ENCODE measurements at places on chromosomes 2 and 18. TPM values are rescaled to one million over a fixed set of nuclear protein-coding genes. Genes with fewer than 3 reads are reported as not detected.

- H3K4me3 ChIP-seq: no peak overlapping the region
- no peak for DNase-seq
- H3K27me3 ChIP-seq: no peaks in the 10 kb centered on the region
- H3K36me3 ChIP-seq: no peaks in the 10 kb centered on the region
- peaks cover 4% of the 10 kb centered on the region for H3K4me1 ChIP-seq
Observed at GRCh38 chr2:48132271-48132625, 225.9 kb upstream of the FBXO11 start.

DNA sequence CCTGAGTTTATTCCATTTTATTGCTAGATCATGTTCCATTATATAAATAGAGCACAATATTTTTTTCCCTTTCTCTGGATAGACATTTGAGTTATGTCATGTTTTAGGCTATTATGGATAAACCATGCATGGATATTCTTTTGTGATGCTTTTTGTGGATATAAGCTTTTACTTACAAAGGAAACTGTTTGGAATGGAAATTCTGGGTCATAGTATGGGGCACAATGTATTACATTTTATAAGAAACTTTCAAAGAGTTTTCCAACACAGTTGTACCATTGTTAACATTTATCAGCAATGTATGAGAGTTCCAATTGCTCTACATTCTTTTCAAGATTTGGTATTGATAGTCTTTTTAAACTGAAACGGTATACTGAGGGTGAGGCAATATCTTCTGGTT, 749.4 kb downstream of the SOCS6 start:
- H3K27ac ChIP-seq: no peak overlapping the region
- no peaks in the 10 kb centered on the region for H3K27me3 ChIP-seq
- DNase-seq: no peak
- H3K36me3 ChIP-seq: no peaks in the 10 kb centered on the region
- H3K4me3 ChIP-seq: no peak overlapping the region
- H3K4me1 ChIP-seq: no peaks in the 10 kb centered on the region

- no peaks in the 10 kb centered on the region for H3K27me3 ChIP-seq
- H3K4me1 ChIP-seq: no peaks in the 10 kb centered on the region
- H3K27ac ChIP-seq: no peak overlapping the region
- H3K36me3 ChIP-seq: no peaks in the 10 kb centered on the region
Observed at GRCh38 chr2:71891155-71891554, 256.5 kb downstream of the CYP26B1 start.

- no peak overlapping the region for H3K27ac ChIP-seq
- H3K36me3 ChIP-seq: no peaks in the 10 kb centered on the region
- no peak for DNase-seq
- no peak overlapping the region for H3K4me3 ChIP-seq
- H3K4me1 ChIP-seq: no peaks in the 10 kb centered on the region
Observed at GRCh38 chr2:29253-29652, 17.1 kb downstream of the FAM110C start.

- no peak for DNase-seq
- no peaks in the 10 kb centered on the region for H3K36me3 ChIP-seq
- H3K27ac ChIP-seq: no peak overlapping the region
- no peaks in the 10 kb centered on the region for H3K27me3 ChIP-seq
Observed at GRCh38 chr2:6913415-6914157, 3.6 kb upstream of the RNF144A start.

DNA sequence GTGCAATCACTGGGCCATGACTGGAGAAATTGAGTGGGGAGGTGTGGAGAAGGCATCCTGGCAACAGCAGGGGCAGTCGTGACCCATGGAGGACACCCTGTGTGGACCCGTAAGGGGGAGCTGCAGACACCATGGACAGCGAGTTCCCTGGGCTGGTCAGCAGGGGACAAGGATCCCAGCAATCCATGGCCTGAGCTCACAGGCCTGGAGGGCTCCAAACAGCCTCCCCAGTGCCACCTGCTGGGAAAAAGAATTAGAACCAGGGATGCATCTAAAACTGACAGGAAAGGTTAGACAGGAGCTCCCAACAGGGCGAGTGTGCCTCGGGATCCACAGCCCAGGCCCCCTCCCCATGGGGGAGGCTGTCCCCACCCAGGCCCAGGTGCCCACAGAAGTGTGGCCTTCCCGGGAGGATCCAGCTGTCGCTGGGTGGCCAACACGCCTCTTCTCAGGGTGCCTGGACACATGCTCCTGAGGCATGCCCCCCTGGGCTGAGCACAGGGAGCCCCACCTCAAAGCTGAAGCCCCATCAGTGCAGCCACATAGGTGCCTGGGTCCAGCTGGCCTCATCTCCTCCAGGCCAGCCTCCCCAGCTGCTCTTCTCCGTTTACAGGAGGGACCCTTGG, 20.5 kb upstream of the KIF1A start:
- DNase-seq: no peak
- H3K4me1 ChIP-seq: peaks cover 8% of the 10 kb centered on the region
- H3K27me3 ChIP-seq: no peaks in the 10 kb centered on the region
- H3K36me3 ChIP-seq: no peaks in the 10 kb centered on the region

DNA sequence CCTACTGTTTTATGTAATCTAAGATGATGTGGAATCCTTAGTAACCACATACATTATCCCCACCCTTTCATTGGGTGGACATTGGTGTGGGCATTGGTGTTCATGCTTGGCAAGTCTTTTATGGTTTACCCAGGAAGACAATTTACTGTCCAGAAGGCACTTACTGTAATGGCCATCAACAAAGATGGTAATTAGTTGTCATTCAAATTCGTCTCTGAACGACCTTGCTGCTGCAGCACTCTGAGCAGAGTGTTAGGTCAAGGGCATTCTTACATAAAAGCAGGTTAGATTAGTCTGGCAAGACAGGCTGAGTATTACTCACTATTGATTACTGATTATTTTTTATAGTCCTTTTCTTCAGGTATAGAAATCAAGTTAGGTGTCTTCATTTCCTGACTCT, 447.9 kb downstream of the XIRP2 start:
- no peak overlapping the region for H3K27ac ChIP-seq
- no peak overlapping the region for H3K4me3 ChIP-seq
- H3K4me1 ChIP-seq: no peaks in the 10 kb centered on the region
- no peak for DNase-seq
- H3K36me3 ChIP-seq: no peaks in the 10 kb centered on the region
- H3K27me3 ChIP-seq: no peaks in the 10 kb centered on the region

DNA sequence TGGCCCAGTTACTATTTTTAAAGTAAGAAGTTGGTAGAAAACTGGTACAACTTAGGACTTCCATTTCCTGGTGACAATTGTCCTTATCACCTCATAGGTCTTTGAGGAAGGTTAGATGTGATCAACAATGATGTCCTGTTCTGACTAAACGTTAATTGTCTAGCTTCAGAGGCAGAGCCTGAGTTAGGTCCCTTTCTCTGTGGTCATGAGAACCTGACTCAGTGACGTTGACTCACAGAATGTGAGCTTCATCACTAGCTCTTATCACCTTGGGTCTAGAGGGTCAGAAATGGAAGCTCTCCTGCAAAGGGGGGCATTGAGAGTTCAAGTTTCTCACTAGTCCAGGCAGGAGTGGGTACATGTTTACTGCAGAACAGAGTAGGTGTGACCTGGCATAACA, 60.6 kb upstream of the ATP8B1 start:
- no peaks in the 10 kb centered on the region for H3K27me3 ChIP-seq
- no peak overlapping the region for H3K4me3 ChIP-seq

GRCh38 chr18:49862656-49863385, 49.5 kb upstream of the ACAA2 start:
- H3K36me3 ChIP-seq: no peaks in the 10 kb centered on the region
- H3K27ac ChIP-seq: no peak overlapping the region
- H3K4me3 ChIP-seq: no peak overlapping the region
- H3K27me3 ChIP-seq: no peaks in the 10 kb centered on the region
- no peaks in the 10 kb centered on the region for H3K4me1 ChIP-seq

DNA sequence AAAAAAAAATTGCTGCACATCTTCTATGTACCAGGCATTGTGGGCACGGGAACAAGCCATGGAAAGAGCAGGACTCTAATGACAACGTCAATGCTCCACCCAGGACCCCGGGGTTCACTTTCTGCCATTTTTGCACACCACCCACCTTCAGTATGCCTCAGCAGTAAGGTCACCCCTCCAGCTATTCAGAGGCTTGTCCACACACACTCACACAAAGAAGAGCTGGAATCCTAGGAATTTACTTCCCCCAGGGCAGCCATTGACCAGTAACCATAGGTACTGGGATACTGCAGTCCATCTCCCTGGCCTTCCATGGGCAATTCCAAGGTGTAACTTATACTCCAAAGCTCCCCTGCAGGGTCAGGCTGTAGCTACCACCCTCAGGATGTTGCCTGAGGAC, 170.8 kb downstream of the SUCLG1 start:
- no peaks in the 10 kb centered on the region for H3K4me1 ChIP-seq
- H3K36me3 ChIP-seq: no peaks in the 10 kb centered on the region
- no peak overlapping the region for H3K27ac ChIP-seq
- DNase-seq: no peak
- H3K4me3 ChIP-seq: no peak overlapping the region

DNA sequence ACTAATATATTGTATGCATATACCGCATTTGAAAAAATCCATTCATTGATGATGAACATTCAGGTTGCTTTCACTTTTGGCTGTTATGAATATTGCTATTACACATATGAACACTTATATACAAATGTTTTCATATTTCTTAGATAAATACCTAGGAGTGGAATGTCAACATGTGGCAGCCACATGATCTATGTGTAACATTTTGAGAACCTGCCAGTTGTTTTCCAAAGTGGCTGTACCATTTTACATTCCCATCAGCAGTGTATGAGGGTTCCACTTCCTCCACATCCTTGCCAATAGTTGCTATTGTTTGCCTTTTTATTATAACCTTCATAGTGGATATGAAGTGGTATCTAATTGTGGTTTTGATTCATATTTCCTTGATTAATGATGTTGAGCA, 40.5 kb downstream of the CCDC85A start:
- no peaks in the 10 kb centered on the region for H3K27me3 ChIP-seq
- DNase-seq: no peak
- H3K4me3 ChIP-seq: no peak overlapping the region
- no peak overlapping the region for H3K27ac ChIP-seq
- H3K4me1 ChIP-seq: no peaks in the 10 kb centered on the region
- no peaks in the 10 kb centered on the region for H3K36me3 ChIP-seq

- H3K36me3 ChIP-seq: no peaks in the 10 kb centered on the region
- H3K4me1 ChIP-seq: no peaks in the 10 kb centered on the region
- no peak overlapping the region for H3K4me3 ChIP-seq
- H3K27me3 ChIP-seq: no peaks in the 10 kb centered on the region
- H3K27ac ChIP-seq: no peak overlapping the region
Observed at GRCh38 chr18:75142677-75143076, 66.3 kb downstream of the PTGR3 start.

DNA sequence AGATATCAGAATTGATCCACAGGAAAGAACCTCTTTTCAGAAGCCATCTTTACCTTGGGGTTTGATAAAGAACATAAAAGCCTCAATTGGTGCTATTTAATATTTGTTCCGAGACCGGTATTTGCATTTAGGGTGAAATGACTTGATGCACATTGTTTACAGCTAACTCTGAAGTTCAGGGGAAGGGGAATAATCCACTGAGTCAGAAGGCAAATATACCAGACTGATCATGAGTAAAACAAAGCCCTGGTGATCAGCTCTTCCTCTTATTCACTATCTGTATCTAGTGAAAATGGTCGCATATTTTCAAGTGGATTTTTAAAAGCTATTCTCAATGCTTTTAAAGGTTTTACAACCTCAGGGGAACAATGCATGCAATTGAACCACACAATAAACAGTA, 53.0 kb upstream of the ATP8B1 start:
- no peak overlapping the region for H3K4me3 ChIP-seq
- DNase-seq: no peak
- no peaks in the 10 kb centered on the region for H3K36me3 ChIP-seq
- no peaks in the 10 kb centered on the region for H3K27me3 ChIP-seq
- H3K4me1 ChIP-seq: no peaks in the 10 kb centered on the region

DNA sequence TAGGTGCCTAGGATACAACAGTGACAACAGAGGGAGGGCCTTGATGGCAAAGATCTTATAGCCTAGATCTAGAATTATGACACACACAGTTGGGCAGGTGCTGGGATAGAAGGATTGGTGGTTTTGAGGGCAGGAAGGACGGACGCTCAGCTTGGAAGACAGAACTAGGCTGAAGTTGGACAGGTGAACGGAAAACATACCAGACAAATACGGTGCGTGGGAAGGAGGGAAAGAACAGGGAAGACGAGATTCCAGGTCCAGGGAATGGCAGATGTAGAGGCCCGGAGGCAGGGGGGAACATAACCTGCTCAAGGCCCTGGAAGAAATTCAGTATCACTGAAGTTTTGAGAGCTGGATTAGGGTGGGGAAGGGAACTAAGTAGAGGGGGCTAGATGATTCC, 40.8 kb downstream of the CRACDL start:
- no peak overlapping the region for H3K27ac ChIP-seq
- no peaks in the 10 kb centered on the region for H3K4me1 ChIP-seq
- no peak for DNase-seq
- no peaks in the 10 kb centered on the region for H3K27me3 ChIP-seq

DNA sequence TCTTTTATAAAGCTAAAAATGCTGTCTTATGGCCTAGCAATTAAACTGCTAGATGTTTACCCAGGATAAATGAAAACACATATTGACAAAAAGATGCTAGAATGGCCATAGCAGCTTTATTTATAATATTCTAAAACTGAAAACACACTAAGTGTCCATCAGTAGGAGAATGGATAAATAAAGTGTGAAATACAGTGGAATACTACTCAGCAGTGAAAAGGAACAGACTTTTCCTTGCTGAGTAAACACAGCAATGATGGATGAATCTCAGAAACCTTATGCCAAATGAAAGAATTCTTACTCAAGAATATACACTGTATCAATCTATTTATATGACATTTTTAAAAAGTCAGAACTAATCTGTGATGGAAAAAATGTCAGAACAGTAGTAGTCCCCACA, 33.2 kb downstream of the DDX1 start:
- no peaks in the 10 kb centered on the region for H3K27me3 ChIP-seq
- no peak overlapping the region for H3K27ac ChIP-seq
- no peaks in the 10 kb centered on the region for H3K36me3 ChIP-seq
- H3K4me1 ChIP-seq: no peaks in the 10 kb centered on the region
- no peak overlapping the region for H3K4me3 ChIP-seq
- DNase-seq: no peak

DNA sequence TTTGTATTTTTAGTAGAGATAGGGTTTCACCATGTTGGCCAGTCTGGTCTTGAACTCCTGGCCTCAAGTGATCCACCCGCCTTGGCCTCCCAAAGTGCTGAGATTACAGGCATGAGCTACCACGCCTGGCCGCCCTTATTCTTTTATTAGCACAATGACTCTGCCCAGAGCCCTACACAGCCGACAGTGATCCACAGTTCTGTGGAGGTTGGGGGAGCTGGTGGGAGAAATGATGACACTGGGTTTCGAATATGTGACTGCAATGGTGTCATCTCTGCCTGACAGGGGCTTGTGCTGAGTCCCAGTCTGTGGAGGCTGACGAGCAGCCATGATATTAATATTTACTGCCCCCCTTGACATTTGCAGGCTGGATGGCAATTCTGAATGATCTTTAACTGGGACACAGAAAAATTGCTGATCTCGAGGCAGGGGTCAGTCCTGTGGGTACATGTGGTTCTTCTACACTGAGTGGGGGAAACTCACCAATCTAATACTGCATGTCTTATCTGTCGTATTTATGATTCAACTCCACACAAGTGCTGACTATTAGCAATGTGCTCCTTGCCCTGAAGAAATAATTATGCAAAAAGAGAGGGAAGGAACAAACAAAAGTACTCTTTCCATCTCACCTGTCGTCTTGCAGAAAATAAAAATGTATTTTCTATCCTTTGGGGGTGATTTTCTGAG, 6.3 kb upstream of the CTAGE1 start:
- H3K4me1 ChIP-seq: peaks cover 8% of the 10 kb centered on the region
- no peak for DNase-seq
- no peaks in the 10 kb centered on the region for H3K36me3 ChIP-seq

The FBXO15 gene
- total RNA-seq: not detected

The CAVIN2 gene
- total RNA-seq: 15.1 TPM

The SEPTIN10 gene
- total RNA-seq: 22.3 TPM

The NPAS2 gene
- total RNA-seq: 47.0 TPM

The UBE2E3 gene
- total RNA-seq: 87.2 TPM

The FEV gene
- not detected for total RNA-seq

The PLEKHH2 gene
- total RNA-seq: 1.4 TPM

The UGT1A4 gene
- total RNA-seq: not detected

The LOXL3 gene
- 0.92 TPM for total RNA-seq

The FBXO36 gene
- 0.92 TPM for total RNA-seq

Measured in gastrocnemius medialis (tissue), 4 donors.